ENCODE measurements at places on chromosomes 12 and 14.

GRCh38 chr12:107735763-107736162 is 25.2 kb downstream of the PRDM4 start:
- no peak for DNase-seq

GRCh38 chr12:53600490-53601295 is 25.5 kb downstream of the ATF7 start:
- no peak for DNase-seq

DNA sequence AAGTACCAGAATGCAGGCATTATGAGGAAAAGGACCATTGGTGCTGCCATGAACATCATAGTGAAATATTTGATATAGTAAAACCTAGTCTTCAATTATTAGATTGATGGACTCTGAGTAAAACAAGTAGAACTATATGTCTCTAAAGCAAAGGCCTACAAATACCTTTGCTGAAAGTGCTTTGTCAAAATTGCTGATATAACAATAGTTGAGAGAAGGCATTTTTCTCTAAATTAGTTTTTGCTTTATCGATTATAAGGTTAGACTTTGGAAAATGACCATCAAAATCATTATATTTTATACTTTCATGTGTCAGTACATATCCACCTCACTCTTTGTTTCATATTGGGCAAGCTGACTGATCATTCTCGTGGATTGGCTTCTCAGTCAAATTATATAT is 836.0 kb upstream of the FBXO33 start:
- DNase-seq: no peak

DNA sequence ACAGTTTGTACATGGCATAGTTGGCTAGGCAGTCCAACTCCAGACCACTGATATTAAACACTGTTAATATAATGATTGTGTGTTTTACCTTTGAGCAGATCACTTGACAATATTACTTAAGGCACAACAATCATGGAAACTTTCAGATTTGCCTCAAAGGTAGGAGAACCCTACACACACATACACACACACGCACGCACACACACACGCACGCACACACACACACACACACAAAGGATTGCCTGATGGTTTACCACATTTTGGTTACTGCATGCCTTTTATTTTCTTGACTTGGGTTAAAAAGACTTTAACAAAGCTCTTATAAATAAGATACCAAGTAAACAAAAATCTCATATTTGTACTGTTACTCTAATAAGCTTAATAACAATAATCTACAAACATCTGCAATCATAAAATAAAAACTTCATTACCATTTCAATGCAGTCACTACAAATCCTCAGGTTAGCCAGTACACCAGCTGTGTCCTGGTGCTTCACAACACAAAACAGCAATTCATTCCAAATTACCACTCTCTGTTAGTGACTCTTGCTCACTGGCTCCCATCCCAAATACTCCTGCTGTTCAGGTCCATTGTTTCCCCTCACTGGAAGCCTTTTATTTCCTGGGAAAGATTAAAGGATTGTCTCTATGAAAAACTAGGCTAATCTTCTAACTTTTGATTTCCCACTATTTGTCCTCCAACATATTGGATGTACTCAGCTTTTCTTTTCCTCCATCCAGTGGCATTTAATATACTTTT is 175.2 kb upstream of the ATP2B1 start:
- DNase-seq: no peak

GRCh38 chr14:61549425-61549824 is 145.9 kb upstream of the HIF1A start:
- DNase-seq: no peak

DNA sequence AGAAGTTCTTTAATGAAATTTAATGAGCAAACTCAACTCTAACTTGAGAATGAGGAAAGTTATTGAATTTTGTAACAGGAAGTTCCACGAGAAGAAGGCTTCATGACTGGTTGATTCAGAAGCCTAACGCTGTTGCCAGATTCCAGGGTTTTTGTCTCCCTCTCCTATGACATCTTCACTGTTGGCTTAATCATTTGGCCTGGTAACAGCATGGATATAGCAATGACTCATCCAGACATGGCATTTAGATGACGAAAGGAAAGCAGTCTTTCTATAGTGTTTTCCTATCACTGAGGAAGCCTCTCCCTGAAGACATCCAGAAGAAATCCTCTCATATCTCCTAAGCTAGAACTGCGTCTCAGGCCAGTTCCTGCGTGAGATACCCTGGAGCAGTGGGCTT is 9.4 kb upstream of the KCNA1 start:
- no peak for DNase-seq

DNA sequence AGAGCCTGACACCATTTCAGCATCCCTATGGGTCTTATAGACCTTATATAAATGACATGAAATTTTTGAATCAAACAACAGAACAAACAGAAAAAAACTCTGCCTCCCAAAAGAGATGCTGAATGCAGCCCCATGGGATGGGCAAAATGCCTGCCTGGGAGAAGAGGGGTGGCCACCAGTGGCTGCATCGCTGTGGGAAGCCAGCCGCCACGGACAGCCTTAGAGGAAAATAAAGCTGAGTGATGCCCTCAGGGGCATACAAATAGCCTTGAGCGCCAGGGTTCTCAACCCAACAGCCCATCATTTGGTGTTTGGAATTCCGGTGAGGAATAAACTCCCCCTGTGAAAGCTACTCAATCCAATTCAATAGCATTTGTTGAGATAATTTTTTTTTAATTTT is 22.9 kb downstream of the SYNE3 start:
- DNase-seq: no peak

DNA sequence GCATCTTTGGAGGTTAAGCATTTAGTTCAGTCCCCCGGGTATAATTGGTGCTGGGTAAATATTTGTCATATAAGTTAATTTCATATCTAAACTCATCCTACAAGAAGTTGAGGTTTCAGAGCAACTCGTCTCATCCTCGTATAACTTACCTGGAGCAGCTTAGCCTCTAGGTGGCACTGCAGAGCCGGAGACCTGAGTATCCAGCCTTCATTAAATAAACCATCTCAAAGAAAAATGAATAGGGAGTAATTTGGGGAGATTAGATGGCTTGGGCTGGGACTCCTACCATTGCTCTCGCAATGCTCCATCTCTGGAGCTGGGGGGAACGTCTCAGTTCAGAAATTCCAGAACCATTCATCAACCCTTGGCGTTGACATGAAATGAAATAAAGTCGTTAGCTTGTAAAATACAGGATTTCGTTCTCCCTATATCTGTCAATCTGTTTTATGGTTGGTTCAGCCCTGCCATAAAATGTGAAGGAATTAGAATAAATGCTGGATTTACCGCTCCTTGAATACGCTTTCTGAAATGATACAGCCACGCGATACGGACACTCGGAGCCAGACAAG is 122.9 kb upstream of the TMEM132D start:
- no peak for DNase-seq

- no peak for DNase-seq
Measured at GRCh38 chr14:73961192-73961591, 11.1 kb downstream of the COQ6 start.

DNA sequence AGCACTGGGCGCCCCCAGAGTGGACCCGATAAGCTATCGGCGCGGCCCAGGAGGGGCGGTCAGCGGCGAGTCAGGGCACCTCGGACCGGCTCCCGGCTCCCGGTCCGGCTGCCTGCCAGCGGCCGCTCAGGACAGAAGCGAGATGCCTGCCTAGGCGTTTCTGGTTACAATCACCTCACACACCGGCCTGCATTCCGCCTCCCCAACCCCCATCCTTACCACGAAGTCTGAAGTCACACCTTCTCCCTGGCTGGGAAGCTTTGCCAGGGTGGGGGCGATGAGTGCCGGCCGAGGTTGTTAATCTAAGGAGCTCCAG is 42.6 kb upstream of the TBX5 start:
- no peak for DNase-seq

DNA sequence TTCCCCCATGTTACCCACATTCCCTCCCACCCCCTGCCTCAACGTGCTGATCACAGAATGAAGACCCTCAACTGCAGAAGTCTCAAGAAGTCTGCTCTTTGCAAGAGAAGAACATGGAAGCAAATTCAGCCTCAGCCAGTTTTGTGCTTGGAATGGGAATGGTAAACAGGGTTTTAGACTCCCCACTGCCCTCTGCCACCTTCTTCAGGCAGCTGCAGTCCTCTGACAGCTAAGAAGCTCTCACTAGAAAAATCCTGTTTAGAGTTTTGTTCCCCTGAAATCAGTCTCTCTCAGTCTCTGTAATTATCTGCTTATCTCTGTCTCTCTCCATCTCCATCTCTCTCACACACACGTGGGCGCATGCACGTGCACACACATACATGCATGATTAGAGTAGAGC is 85.4 kb downstream of the CRACR2A start:
- no peak for DNase-seq

DNA sequence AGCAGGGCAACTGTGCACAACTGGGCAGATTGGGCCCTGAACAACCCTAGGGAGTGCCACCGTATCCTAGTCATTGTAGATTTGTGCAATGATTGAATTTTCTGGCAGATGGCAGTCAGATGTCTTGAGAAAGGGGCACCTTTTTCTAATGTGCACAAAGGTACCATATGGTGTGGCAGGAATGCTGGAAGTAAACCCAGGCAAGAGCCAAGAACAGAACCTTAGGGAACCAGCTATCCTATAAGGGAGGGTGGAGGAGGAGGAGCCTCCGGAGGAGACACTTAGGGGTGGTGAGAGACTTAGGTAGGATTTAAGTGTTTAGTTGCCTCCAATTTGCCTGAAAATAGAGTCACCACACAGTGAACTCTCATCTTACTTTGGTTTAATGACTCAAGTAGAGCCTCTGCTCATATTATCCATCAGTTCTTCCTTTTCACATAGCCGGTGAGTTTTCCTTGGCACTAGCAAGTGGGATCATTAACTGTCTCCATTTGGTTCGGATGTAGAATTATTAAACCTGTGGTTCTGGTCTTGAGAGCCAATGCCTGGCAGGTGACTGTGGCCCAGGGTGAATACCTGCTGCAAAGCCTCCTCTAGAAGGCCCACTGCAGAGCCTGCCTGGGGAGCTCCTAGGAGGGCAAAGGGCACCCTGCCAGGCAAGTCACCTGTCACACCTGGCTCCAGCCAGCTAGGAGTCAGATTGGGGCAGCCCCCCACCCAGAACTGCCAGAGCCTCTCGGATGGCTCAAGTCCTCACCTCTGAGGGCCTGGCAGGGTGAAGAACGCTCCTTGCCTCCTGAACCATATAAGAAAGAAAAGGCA is 184.4 kb upstream of the HIF1A start:
- DNase-seq: no peak

DNA sequence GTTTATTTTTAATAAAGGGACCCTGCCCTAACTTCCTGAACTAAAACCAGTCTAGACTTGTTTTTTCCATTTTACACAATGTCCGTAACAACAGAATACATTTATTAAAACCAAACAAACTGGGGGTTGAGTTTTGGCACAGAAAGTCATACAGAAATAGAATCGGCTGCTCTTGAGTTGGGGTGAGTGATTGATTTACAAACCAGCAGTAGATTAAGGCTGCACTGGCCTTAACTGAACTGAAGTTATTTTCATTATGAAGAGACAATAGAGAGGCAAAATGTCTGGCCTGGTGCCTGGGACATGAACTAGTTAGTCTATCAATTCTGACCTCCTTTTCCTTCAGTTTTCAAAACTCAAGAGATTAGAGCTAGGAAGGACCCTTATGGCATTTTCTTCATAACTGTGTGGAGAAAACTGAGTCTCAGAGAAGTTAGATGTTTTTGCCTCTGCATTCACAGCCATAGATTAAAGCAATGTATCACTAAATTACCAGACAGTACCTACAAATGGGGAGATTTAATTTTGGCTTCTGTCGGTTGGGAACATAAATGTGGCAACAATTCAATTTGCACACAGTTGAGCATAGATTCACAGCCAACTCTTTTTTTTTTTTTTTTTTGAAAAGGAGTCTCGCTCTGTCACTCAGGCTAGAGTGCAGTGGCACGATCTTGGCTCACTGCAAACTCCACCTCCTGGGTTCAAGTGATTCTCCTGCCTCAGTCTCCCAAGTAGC is 19.8 kb upstream of the MGP start:
- DNase-seq: no peak

DNA sequence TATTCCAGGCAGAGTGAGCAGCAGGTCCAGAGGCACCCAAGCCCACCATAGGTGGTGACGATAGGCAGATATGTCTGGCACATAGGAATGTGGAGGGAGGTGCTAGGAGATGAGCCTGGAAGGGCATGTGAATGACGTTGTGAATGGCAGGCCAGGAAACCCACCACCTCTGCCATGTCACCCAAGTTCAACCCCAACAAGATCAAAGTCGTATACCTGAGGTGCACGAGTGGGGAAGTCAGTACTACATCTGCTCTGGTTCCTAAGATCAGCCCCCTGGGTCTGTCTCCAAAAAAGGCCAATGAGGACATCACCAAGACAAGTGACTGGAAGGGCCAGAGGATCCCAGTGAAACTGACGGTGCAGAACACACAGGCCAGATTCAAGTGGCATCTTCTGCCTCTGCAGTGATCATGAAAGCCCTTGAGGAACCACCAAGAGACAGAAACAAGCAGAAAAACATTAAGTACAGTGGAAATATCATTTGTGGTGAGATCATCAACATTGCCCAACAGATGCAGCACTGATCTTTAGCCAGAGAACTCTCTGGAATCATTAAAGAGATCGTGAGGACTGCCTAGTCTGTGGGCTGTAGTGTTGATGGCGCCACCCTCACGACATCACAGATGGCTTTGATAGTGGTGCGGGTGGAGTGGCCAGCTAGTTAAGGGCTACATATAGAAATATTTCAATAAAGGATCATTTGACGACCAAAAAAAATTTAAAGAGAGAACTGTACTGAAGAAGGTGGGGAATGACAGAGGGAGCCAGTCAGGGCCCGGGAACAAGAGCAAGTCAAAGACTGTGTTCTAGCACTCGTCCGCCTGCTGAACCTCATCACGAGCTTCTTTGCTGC is 99.7 kb downstream of the ZFP36L1 start:
- no peak for DNase-seq

DNA sequence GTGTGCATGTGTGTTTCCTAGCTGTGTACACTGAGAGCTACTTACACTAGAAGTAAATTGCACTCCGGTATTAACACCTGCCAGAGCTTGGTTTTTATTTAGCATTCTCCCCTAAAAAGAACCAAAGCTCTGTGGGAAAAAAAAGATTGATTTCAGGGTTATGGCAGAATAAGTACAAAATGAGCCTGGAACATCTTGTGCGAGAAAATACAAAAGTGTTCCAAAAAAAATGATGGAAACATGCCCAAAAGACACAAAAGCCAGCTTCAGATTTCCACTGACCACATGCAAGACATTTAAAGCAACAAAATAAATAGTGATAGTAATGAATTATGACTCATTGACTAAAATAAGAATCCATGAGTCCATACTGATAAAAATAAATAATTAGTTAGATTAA is 188.3 kb downstream of the GXYLT1 start:
- DNase-seq: no peak
